Inflammatory macrophage (primary cell): ENCODE measurements at places on chromosomes 7 and 10.

- no peak for DNase-seq
These were observed 207.3 kb upstream of the ADO start for GRCh38 chr10:62597226-62597625.

- DNase-seq = no peak
These were observed 19.4 kb upstream of the GATA3 start for GRCh38 chr10:8035006-8035640.

- no peak for DNase-seq
These were observed 713.1 kb downstream of the GATA3 start for GRCh38 chr10:8767591-8767990.

DNA sequence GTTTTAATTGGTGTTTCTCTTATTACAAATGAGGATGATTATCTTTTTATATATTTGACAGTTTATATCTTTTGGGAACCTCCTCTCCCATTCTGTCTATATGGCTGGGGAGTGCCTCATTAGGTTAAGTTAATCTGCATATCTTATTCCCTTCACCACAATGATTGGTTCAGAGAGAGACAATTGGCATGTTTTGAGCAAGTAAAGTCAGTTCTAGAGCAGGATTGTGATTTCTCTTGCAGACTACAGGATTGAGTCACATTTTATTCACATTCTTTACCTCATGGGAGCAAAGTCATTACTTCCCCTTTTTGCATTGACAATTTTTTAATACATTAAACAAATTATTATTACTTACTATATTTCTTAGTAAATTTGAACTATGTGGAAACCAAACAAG is 345.6 kb downstream of the MDFIC start:
- no peak for DNase-seq

DNA sequence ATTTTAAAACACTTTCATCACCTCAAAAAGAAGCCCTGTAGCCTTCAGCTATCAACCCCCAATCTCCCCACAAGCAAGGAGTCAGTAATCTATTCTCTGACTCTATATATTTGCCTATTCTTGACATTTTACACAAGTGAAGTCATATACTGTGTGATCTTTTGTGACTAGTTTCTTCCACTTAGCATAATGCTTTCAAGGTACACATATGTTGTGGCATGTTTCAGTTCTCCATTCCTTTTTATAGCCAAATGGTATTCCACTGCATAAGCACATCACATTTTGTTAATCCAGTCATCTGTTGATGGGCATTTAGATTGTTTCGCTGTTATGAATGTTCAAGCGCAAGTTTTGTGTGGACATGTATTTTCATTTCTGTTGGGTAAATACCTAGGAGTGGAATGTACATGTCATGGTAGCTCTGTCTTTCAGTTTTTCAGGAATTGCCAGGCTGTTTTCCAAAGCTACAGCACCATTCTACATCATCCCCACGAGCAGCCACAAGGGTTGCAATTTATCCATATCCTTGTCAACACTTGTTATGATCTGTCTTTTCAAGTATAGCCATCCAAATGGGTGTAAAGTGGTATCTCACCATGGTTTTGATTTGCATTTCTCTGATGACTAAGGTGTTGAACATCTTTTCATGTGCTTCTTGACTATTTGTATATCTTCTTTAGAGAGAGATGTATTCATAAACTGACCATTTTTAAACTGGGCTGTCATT is 405.6 kb downstream of the KCNMA1 start:
- no peak for DNase-seq

DNA sequence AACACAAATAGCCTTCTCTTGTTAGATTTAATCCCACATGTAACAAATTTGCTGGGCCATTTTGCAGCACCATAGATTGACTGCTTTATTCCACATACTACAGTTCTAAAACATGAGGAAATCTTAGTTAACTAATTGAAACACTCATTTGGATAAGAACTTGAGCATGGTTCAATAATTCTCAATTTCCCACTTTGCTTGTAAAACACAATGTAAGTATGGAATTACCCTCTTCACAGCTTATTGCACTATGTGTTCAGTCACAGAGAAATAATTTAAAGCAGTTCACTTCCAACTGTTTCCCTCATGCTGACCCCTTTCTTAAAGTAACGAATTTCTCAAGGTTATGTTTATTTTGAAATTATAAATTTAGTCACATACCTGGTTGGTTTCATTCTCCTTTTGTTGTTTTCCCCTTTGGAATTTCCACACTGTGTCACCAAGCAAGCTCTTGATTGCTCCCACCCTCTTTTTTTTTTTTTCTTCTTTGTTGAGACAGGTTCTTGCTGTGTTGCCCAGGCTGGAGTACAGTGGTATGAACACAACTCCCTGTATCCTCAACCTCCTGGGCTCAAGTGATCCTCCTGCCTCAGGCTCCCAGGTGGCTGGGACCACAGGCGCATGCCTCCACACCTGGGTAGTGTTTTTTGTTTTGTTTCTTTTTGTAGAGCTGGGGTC is 425.4 kb downstream of the EXOC4 start:
- DNase-seq = no peak

DNA sequence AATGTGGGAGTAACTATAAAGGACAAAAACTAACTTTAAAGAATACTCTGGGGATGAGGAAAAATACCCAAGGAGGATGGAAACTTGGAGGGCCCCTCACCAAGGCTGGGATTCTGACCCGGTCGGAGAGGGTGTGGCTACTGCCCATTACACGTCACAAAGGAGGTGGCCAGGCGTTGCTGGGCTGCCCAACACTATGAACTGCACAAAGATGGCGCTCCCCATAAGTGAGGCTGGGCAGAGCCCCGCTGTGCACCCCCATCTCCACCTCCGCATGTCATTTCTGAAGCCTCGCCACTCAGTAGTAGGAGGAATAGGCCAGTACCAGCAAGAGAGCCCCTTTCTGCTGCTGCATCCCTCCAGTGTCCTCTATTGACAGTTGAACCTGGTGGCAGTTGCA is 290.1 kb upstream of the ZNF32 start:
- no peak for DNase-seq

DNA sequence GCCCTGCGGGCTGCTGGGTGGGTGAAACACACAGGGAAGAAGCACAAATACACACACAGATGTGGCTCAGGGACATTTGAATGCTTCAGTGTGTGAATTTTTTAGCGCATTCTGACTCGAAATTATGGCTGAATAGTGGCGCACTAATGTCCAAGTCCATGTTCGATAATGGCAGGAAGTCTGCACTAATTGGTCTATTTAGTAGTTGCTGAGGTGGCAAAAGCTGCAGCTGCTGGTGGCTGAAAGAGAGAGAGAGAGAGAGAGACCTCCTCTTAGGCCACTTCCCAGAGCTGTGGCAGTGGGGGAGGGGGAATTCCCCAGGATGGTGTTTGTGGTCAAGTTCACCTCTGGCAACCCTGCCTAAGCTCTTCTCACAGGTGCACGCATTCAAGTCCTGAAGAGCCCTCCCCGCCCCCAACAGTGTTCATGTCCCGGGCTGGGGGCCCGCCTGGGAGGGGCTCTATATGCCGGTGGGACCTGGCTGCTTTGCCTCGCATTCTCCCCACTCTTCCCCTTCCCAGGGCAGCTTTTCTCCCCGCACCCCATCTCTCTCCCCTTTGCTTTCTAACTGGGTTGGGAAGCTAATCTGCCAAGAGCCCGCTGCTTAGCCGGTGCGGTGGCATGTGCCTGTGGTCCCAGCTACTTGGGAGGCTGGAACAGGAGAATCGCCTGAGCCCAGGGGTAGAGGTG is 6.0 kb upstream of the MNX1 start:
- DNase-seq = no peak

DNA sequence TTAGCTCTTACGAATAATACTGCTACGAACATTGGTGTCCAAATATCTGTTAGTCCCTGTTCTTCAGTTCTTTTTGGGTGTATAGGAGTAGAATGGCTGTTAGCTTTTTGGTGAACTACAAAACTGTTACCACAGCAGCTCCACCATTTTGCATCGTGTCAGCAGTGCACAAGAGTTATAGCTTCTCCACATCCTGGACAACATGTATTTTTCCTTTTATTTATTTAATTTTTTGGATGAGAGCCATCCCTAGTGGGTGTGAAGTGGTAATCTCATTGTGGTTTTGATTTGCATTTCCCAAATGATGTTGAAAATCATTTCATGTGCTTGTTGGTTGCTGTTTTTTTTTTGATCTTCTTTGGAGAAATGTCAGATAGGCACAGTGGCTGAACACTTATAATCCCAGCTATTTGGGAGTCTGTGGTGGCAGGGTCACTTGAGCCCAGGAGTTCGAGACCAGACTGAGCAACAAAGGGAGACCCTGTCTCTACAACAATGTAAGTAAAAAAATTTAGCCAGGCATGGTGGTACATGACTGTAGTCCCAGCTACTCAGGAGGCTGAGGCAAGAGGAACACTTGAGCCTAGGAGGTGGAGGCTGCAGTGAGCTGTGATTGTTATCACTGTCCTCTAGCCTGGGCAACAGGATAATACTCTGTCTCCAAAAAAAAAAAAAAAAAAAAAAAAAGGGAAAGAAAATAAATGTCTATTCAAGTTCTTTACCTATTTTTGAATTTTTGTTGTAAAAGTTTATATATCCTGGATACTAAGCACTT is 31.7 kb downstream of the TRIM24 start:
- DNase-seq = no peak

DNA sequence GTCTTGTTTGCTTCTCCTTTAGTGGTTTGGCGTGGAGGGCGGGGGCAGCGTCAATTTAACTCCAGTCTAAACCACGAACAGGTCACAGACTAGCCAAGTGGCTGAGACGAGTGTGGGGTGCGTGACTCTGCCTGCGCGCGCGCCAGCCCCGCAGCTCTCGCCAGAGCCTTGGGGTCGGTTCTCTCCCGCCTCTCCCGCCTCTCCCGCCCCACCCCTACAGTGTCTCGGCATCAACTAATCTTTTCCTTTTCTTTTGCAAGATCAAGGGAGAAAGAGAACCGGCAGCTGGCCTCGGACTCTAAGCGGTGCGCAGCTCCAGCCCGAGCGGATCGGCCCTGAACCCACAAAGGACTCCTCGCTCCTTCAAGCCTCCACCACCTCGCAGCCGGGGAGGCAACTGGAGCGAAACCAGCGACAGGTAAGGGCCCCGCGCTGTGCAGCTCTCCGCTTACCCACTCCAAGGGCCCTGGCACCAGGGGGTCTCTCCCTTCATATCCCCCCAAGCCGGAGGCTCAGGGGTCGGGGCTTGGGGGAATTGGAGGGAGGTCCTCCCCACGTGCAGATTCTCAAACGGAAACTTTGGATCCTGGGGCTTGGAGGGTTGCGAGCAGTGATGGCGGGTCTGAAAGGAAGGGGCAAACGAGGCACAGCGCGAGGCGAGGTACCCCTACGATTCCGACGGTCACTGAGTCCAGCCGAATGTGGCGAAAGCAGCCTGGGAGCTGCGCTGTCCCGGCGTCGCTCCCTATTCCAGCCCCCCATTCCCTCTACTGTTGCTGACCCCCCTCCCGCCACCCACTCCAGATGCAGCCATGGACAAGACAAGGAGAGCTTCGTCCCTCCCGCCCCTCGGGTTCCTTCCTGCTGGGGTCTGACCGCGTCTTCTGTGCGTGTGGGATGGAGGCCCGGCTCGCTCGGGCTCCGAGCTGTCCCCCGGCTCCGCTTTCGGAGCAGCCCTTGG is 829 bp downstream of the CHRM2 start:
- no peak for DNase-seq

GRCh38 chr10:76583711-76584161 is 1053.9 kb downstream of the KCNMA1 start:
- no peak for DNase-seq

GRCh38 chr10:23203369-23204325 is 11.5 kb downstream of the PTF1A start:
- no peak for DNase-seq

GRCh38 chr10:100724531-100725027 is 20.8 kb upstream of the PAX2 start:
- DNase-seq = no peak
